ENCODE measurements at places on chromosomes 16 and 17.

GRCh38 chr17:61314368-61315078 is 85.1 kb upstream of the TBX2 start:
- no peak for DNase-seq

GRCh38 chr17:77354670-77355455 is 214.1 kb downstream of the SEC14L1 start:
- DNase-seq = peak; percentile 66

GRCh38 chr17:34974179-34974578 is 6.1 kb upstream of the LIG3 start:
- DNase-seq = no peak

DNA sequence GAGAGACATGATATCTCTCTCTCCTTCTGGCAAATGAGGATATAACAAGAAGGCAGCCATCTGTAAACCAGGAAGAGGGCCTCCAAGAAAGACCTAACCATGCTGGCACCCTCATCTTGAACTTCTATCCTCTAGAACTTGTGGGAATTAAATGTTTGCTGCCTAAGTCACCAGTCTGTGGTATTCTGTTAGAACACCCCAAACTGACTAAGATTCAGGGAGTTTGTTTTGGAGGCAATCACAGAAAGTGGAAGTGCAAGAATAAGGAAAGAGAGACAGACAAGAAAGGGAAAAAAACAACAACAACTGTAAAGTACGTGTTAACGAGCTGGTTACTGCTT is 114.5 kb upstream of the GOT2 start:
- no peak for DNase-seq

DNA sequence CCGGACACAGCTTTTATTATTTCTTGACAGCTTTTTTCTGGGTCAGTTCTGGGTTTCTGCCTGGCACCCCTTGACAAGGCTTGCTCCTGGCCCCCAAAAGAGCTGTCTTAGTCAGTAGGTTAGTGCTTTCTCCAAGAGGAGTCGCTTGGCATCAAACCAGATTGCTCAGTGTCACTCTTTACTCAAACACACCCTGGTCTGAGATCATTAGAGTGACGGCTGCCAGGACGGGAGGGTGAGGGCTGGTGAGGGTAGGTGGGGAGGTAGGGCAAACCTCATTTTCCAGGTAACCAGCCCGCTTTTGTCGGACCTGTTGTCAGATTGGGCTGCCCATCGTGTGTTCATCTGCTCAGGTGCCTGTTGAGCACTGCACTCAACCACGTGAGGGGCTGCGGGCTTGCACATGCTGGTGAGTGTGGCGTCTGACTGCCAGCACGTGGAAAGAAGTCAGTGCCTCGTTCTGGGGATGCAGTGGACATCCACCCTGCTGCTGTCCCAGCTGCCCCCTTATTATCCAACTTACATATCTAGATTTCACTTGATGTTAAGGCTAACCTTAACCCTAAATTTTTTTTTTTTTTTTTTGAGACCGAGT is 12.4 kb downstream of the TMEM94 start:
- DNase-seq = no peak

- no peak for DNase-seq
Observed at GRCh38 chr17:27269201-27269600, 24.7 kb upstream of the WSB1 start.

DNA sequence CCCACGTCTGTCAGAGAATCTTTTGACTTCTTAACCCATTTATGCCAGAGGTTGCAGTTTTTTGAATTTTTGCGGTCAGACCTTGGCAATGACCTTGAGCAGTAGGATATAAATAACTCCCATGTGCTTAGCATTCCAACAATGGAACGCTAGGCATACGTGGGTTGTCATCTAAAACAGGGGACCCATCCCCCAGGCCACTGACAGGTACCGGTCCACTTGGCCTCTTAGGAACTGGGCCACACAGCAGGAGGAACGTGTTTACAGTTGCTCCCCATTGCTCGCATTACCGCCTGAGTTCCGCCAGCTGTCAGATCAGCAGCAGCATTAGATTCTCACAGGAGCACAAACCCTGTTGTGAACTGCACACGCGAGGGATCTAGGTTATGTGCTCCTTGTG is 76.8 kb upstream of the LGALS9 start:
- DNase-seq = no peak

- DNase-seq = no peak
Observed at GRCh38 chr16:9660898-9661297, 521.3 kb downstream of the GRIN2A start.

DNA sequence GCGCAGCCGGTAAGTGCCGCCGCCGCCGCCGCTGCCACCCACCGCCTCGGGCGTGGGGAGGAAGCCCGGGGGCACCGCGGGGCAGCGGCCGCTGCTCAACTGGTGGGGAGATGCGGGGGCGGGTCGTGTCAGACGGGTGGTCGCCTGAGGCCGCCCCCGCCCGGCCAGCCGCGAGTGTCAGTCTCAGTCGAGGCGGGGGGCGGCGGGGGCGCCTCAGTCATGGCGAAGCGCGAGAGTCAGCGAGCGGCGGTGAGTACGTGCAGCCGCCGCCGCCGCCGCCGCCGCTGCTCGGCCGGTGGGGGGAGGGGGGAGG is 76.2 kb downstream of the CHD9 start:
- no peak for DNase-seq

DNA sequence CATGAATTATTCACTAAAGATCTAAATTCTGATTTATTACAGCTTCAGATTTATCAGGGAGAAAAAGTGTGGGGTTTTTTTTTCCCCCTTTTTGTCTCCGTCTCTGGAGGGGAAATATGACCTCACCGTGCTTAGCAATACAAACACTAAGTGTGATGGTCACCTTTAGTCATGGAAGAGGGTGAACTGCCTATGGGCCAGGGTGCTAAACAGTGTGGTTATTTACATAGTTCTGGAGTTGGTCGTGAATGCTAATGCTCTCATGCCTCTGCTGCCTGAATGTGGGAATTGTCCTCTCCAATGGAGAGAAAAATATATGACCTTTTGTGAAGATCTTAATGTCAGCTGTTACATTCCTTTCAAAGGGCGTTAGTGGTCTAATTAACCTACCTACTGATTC is 44.8 kb upstream of the MSI2 start:
- DNase-seq = no peak

DNA sequence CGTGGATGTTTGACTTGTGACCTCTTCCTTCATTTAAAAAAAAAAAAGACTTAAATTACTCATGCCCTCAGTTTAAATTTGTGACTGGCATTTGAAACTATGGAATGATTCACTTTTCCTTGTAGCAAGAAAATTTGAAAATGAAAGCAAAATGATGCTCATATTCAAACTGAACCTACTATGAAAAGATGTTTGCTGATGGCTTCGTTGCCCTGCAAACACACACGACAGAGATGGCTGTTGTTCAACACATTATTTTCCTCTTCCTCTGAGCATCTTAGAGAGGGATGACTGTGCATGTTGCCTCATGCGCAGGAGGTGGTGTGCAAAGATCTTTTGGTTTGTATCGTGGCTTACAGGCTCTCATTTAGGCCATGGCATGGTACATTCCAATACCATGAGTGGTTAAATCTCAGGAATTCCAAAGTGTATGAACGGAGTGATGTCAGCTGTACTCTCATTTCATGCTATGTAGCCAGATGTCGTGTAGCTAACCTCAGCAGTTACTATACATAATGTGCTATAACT is 164.5 kb downstream of the PRKCA start:
- peak; percentile 99 for DNase-seq

DNA sequence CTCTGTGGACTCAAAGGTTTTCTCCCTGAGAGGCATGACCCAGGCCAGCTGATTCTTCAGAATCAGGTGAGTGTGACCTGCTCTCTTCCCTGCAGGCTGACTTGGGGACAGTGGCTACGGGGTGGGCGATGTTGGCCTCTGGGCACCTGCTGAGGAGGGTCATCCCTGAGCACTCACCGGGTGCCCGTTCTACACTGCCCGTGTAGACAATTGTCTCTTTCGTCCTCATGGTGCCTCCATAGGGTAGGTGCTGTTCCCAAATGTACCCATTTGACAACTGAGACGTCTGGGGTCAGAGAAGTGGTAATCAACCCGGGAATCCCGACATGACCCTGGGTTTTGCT is 74.8 kb downstream of the GOSR1 start:
- no peak for DNase-seq

GRCh38 chr16:15820837-15821236 is 36.0 kb downstream of the MYH11 start:
- DNase-seq = no peak

DNA sequence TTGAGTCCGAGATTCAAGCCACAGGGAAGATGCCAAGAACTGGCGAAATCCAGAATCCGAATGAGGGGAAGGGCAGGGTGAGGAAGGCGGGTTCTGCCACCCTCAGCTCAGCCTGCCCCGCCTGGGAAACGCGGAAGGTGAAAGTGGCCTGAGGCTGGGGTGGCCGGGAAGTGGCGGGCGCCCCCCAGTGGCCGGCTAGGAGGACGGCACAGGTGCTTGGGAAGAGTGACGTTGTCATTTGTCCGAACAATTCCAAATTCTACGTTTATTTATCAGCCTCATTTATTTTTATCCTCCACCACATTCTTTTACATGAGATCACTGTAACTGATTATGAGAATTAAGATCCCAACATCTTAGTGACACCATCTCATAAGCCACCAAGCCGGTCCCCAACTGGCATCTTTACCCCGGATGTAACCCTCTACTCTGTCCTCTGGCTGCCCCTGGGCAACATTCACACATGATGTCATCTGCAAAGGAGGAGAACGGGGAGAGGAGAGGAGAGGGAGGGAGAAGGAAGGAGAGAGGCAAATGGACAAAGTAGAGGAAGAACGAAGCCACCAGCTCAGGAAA is 21.3 kb downstream of the SRCIN1 start:
- peak; percentile 15 for DNase-seq

- DNase-seq = no peak
Observed at GRCh38 chr17:75048249-75048878, 1.3 kb downstream of the KCTD2 start.

GRCh38 chr17:7383742-7384488 is 3.0 kb downstream of the TNK1 start:
- DNase-seq = no peak

DNA sequence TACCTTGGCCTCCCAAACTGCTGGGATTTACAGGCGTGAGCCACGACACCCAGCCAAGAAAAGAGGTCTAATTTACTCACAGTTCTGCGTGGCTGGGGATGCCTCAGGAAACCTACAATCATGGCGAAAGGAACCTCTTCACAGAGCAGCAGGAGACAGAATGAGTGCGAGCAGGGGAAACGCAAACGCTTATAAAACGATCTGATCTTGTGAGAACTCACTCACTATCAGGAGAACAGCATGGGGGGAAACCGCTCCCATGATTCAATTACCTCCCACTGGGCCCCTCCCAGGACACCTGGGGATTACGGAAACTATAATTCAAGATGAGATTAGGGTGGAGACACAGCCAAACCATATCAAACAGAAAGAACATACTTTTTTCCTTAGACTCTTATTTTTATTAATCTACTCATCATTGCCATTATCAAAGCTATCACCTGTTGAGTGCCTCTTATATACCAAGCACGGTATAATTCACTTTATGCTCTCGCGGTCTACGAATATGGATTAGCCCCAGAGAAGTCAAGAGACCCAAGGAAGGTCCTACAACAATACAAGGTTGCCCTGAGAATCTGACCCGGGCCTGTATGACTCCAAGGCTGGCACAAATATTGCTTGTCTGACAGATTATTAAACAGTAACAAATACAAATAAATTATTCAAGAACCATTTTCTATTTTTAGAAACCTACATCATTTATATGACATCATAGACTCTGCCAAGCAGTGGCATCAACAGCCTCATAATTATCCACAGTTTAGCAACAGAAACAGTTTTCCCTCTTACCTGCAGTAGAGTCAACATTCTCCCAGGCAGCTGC is 2.4 kb downstream of the POLR3K start:
- DNase-seq = no peak

GRCh38 chr17:50986989-50987660 is 121.0 kb upstream of the TOB1 start:
- DNase-seq = peak; percentile 7

DNA sequence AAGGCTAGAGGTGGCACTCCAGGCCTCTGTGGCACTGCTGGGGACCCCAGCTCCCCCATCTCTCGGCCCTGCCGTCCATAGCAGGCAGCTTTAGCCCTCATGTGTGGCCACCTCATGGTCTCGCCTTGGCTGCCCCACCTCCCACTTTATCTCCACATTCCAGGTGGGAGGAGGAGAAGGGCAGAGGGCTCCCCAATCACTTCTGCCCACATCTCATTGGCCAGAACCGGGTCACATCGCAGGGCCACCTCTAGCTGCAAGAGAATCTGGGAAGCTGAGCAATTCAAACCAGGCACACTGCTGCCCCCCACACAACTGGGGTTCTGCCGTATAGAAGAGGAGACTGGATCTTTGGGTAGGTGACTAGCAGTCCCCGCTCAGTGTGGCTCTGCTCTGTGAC is 1.6 kb downstream of the DRC7 start:
- no peak for DNase-seq

- no peak for DNase-seq
Observed at GRCh38 chr16:1984347-1985225, 593 bp downstream of the GFER start.
